ENCODE measurements at places on chromosomes 7 and 10. TPM values are rescaled to one million over a fixed set of nuclear protein-coding genes. Genes with fewer than 3 reads are reported as not detected.

Gene GNGT1
- total RNA-seq = not detected

Gene CRCP
- 36.4 TPM for total RNA-seq

Gene CDHR1
- total RNA-seq = 0.26 TPM

Gene PRRT4
- 3.5 TPM for total RNA-seq

Gene KIAA1549
- 3.9 TPM for total RNA-seq

Gene CPA4
- total RNA-seq = 49.9 TPM

Gene SLC13A1
- not detected for total RNA-seq

Gene DTX2
- 17.7 TPM for total RNA-seq

Gene AFAP1L2
- total RNA-seq = 0.51 TPM

Gene GSTO2
- total RNA-seq = 0.51 TPM

Gene MSS51
- 0.35 TPM for total RNA-seq

Gene IKZF1
- total RNA-seq = not detected

Gene ADGRA1
- not detected for total RNA-seq

Gene LRRC18
- not detected for total RNA-seq

Gene EZH2
- total RNA-seq = 3.8 TPM

Gene PPP1R17
- not detected for total RNA-seq

Gene CYP2C9
- not detected for total RNA-seq

Gene NMT2
- total RNA-seq = 33.9 TPM

Gene TUBB8
- not detected for total RNA-seq

Gene ANKRD61
- total RNA-seq = not detected

Data from pericardium fibroblast (primary cell).